HFFc6 (cell line): ENCODE measurements at places on chromosomes 11 and 22. TPM values are rescaled to one million over a fixed set of nuclear protein-coding genes. Genes with fewer than 3 reads are reported as not detected.

GRCh38 chr22:21455334-21456089 lies 11.7 kb upstream of the TMEM191C start:
- H3K36me3 ChIP-seq: no peaks in the 10 kb centered on the region
- DNase-seq: no peak
- peaks cover 12% of the 10 kb centered on the region for H3K4me1 ChIP-seq

GRCh38 chr11:78698612-78699011 lies 123.9 kb upstream of the NARS2 start:
- H3K4me1 ChIP-seq: peaks cover 26% of the 10 kb centered on the region
- H3K27ac ChIP-seq: no peak overlapping the region
- H3K27me3 ChIP-seq: no peaks in the 10 kb centered on the region; the same call in 1 of the 2 replicates
- peak; percentile 38 for DNase-seq

- no peak for DNase-seq
- H3K27me3 ChIP-seq: peaks cover 3% of the 10 kb centered on the region
- peak overlapping the region; percentile 24 for H3K4me3 ChIP-seq
- no peaks in the 10 kb centered on the region for H3K36me3 ChIP-seq
- peaks cover 52% of the 10 kb centered on the region for H3K4me1 ChIP-seq
These were observed 12.6 kb upstream of the P2RY6 start for GRCh38 chr11:73259406-73260126.

GRCh38 chr11:3614742-3615171 lies 27.0 kb downstream of the ART5 start:
- no peak overlapping the region for H3K27ac ChIP-seq
- H3K4me1 ChIP-seq: peaks cover 24% of the 10 kb centered on the region
- H3K4me3 ChIP-seq: no peak overlapping the region; the same call in 1 of the 2 replicates
- DNase-seq: no peak
- peaks cover 5% of the 10 kb centered on the region for H3K27me3 ChIP-seq

PGA3 gene
- total RNA-seq: 0.31 TPM in 1 of 2 replicates, not detected in the other

TREH gene
- total RNA-seq: 0.07 to 0.10 TPM (median 0.09 TPM) in 3 replicates

DNA sequence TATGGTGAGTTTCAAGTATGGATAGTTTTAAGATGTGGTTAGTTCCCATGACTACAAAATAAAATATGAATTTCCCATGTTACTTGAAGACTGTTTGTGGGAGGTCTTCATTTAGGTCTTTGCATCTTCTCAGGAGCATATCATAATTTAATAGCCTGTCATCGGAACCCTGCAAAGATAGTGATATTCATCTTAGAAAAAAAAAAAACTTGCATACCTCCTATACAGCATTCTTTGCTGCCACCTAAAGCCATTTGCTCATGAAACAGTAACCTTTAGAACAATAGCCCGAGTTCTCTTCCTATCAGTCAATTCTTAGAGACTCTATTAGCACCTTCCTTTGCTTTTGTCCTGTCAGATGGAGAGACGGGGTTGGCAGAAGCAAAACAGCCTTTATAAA lies 75.3 kb downstream of the ARFGAP2 start:
- no peak overlapping the region for H3K27ac ChIP-seq
- H3K36me3 ChIP-seq: no peaks in the 10 kb centered on the region
- no peak for DNase-seq
- H3K27me3 ChIP-seq: no peaks in the 10 kb centered on the region; the same call in 1 of the 2 replicates
- H3K4me3 ChIP-seq: no peak overlapping the region

STK33 gene
- 0.35 to 2.5 TPM (median 0.50 TPM) in 3 replicates for total RNA-seq

FREY1 gene
- 0.74 and 1.2 TPM in 2 replicates for total RNA-seq

MMP27 gene
- total RNA-seq: not detected in 3 replicates
